ENCODE measurements at places on chromosomes 4 and X.

DNA sequence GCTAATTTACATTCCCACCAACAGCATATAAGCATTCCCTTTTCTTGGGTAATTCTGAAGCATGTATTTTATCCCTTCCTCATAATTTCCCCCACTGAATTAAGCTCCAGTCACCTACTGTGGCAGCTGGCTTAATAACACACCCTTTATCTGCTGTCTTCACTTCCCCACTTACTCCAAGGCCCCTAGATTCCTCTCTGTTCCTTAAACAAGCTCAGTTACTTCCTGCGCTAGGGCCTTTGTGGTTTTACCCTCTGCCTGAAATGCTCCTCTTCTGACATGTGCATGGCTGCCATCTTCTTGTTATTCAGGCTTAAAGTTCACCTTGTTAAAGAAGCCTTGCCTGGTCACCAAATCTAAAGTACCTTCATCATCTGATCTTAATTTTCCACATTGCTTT, 47.2 kb upstream of the RPS6KA3 start:
- DNase-seq, result no peak

DNA sequence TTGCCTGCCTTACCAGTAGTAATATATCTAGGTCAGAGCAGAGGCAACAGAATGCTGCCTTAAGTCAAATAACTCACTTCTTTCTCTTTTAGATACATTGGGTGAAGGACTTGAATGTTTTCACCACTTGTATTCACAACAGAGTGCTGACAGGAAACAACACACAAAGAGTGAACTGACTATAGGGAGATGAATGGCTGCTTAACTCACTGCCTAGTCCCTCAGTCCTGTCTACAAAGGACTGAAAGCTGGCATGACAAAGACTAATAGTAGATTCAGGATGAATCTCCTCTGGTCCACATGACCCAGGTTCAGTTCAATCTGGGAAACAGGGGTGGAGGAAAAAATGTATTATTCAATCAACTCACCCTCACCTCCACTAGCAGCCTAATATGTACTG, 134.2 kb downstream of the GALNTL6 start:
- DNase-seq, result no peak

GRCh38 chrX:119529345-119530276, 35.6 kb downstream of the STEEP1 start:
- DNase-seq, result no peak

GRCh38 chr4:109649872-109650271, 53.4 kb downstream of the CASP6 start:
- DNase-seq, result no peak

GRCh38 chrX:34638116-34638515, 19.0 kb downstream of the TMEM47 start:
- no peak for DNase-seq

- DNase-seq, result no peak
Measured at GRCh38 chr4:80007745-80008149, 65.3 kb downstream of the ANTXR2 start.

- DNase-seq, result no peak
Measured at GRCh38 chr4:126907389-126907788, 725.4 kb upstream of the INTU start.

DNA sequence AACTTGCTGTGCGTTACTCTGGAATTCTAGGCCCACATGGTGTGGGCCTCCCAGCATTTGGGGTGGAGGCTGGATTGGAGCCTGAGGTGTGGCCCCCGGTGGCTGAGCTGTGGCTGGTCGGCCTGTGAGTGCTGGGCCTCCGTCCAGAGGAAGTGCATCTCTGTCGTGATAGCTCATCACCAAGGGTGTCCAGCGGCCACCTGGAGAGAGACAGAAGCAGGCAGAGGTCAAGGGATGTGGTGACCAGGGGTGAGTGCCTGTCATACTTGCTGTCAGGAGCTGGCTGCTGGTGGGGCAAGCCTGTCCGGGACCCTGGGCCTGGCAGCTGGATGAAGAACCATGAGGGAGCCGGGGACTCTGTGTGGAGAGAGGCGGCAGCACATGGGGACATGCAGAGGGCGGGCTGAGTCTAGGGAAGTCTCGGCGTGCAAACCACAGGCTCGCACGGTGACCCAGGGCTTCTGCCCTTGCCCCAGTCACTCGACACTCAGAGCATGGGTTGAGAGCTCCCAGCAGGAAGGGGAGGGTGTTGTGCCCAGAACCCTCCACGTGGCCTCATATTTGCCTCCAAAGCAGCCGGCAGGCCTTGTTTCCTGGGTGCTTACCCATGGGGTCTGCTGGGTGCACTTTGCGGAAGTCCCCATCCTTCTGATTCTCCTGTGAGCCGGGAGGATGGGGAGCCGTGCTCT, 6.2 kb downstream of the SORCS2 start:
- no peak for DNase-seq

GRCh38 chr4:48375651-48376304, 34.4 kb downstream of the SLAIN2 start:
- DNase-seq, result no peak

GRCh38 chrX:154317391-154317995, 21.9 kb downstream of the TKTL1 start:
- DNase-seq, result no peak

All from stimulated activated CD4-positive, alpha-beta T cell treated with anti-CD3 and anti-CD28 coated beads, Interleukin-4, amount 100 ng/mL, for 1 hour (primary cell).